Central memory CD8-positive, alpha-beta T cell (primary cell): ENCODE measurements at places on chromosomes 3 and 15.

DNA sequence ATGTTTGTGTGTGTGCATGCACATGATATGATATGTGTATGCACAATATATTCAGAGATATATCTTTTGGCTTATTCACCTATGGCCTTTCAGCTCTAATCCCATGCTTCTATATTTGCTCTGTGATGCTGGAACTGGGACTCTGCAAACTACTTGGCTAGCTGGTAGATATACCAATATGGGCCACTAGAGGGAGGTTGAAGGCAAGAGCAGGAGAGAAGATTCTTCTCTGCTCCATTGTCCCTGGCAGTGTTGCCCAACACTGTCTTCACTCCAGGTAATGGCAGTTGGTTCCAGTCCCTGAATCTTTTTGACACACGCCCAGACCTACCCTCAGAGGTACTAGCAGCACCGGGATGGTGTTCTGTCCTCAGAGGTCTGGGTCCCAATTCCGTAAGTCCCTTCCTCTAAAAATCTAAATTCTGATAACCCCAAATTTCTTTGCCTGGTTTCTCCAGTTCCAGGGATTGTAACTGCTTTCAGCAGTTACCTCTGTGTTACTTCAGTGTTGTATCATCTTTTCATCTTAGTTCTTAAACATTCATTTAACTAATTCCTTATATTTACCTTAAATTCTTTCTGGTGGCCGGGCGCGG is 44.7 kb downstream of the GTPBP8 start:
- DNase-seq: no peak

- DNase-seq: no peak
These were observed 103.6 kb upstream of the THSD4 start for GRCh38 chr15:71011503-71012155.

DNA sequence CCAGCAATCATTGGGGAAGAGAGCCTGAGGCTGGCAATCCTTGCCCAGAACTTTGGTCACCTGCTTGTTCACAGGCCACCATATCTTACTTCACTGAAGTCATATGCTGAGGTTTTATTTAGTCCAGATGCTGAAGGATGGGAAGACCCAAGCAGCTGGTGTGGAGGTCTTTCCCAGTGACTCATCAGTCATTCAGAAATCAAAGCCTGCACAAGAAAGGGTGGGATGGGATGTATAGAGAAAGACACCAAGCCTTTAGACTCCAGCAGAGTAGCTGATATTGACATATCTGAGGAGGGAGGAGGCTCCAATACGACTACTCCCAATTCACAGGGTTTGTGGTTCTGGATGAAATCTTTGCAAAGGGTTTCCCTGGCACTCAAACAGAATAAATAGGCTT is 13.0 kb upstream of the PHLDB2 start:
- DNase-seq: no peak

DNA sequence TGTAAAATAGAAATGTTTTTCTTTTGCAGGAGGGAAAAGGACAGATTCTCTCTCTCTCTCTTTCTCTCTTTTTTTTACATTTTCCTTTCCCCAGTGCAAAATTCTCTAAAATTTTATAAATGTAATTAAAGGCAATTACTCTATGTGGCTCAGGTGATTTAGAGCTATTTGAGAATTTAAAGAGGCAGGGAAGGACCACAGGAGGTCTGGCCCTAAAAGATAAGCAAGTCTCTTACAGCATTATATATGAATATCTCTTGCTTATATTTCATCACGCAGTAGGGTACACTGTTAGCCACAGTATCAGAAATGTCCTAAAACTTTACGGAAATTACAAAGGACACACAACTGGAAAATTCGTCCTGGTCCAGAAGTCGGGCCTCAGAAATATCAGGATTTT is 70.5 kb upstream of the PPIB start:
- DNase-seq: no peak

DNA sequence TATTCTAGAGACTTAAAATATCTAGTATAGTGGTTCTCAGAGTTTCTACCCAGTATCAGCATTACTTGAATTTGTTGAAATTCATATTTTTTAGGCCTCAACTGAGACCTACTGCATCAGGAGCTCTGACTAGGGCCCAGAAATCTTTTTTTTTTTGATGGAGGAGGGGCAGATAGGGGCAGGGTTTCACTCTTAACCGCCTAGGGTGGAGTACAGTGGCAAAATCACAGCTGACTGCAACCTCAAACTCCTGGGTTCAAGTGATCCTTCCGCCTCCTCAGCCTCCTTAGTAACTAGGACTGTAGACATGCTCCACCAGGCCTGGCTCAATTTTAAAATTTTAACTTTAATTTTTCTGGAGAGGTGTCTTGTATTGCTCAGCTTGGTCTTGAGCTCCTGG is 36.6 kb downstream of the CHD2 start:
- no peak for DNase-seq

GRCh38 chr3:10308678-10309077 is 12.2 kb downstream of the SEC13 start:
- no peak for DNase-seq

DNA sequence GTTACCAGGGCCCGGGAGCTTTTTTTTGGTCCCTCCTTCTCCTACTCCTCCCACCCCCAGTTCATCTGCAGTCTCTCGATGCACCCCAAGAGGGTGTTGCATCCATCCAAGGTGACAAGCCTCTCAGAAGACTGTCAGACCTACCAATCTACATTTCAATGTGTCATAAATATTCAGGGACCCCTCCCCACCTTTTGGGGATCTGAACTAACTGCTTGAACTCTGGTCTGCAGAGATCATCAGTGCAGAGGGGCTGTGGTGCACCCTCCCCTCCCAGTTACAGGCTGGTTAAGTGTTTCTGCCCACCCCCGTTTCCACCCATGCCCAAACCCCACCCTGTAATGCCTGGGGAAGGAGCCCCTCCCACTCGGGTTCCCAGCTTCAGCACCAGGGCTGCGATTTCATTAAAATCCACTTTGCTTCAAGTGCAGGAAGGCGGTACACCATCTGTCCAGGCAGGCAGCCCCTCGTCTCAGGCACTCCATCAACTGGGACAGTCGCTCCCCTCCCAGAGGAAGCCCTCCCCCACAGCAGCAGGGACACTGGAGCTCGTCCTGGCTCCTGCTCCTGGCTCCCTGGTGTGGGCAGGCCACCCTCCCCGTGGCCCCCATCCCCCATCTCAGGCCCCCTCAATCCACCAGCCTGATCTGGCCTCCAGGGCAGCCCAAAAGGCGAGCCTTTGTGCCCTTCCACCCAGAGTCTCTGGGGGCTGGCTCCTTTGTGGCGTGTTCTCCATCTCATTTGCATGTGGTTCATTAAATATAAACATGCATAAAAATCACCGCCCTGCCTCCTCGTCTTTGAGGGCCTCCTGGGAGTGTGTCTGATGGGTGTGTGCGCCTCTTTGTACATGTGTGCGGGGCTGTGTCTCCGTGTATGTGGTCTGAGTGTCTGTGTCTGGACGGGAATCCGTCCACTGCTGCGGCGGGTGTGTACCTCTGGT is 32.3 kb downstream of the RNU5B-1 start:
- no peak for DNase-seq

- DNase-seq: no peak
These were observed 16.6 kb downstream of the ANKRD28 start for GRCh38 chr3:15781131-15781530.

DNA sequence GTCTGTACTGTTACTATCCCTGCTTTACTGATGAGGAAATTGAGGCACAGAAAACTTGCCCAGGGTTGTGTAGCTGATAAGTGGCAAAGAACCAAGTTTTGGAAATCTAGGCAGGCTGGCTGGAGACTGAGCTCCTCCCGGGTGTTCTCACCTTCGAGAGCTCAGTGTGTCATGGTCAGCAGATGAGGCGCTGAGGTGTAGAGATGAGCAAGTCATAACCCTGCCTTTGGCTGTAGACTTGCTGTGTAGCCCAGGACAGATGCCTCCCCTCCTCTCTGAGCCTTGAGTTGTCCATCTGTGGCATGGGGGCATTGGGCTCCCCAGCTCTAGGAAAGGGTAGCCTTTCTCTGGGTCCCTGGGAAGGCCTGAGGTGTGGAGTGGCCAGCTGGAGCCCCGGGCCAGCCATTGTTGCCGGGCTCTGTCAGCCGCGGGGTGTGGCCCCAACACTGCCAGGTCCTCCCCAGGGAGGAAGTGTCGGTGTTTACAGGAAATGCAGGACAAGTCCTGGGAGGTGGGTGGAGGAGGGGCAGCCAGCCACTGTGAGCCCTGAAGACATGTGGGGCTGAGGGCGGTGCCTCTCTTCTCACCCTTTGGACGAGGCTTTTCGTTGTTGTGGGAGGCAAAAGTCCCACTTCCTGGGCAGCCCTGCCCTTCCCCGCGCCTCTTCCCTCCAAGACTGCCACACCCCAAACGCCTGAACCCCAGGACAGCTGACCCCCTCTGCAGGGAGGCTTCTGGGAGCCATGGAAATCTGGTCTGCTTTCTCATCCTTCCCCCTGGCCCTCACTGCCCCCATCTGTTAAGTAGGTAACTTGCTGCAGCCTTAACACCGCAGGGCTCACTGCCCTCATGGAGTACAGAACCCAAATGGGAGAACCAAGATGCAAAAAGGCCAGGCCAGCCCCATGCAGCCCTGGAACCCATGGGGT is 29.1 kb downstream of the FGD5 start:
- no peak for DNase-seq

DNA sequence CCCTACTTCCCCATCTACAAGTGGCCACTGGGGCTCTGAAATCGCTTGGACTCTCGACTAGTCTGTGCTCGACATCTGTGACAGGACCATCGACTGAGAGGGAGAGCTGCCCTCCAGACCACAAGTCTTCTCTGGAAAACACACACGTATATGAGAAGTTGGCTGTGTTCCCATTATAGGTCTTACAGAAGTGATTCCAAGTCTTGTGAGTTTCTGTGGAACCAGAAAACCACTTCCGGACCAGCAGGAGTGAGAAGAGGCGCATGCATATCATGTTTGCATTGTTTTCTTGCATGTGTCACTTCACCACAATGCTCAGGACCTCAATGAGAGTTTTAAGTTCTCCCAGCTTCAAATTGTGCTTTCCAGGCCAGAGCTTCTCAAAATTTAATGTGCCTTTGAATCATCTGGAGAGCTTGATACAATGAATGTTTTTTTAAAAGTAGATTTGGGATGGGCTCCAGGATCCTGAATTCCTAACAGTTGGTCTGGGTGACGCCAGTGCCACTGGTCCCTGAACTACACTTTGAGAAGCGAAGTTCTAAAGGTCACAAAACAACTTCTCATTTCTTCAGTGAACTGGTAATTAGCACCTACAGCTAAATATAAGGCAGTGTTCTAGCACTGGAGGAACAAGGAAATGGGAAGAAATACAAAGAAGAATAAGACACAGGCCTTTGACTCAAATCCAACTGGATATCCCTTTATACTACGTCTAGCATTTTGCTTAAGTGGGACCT is 15.7 kb downstream of the LIPC start:
- no peak for DNase-seq

DNA sequence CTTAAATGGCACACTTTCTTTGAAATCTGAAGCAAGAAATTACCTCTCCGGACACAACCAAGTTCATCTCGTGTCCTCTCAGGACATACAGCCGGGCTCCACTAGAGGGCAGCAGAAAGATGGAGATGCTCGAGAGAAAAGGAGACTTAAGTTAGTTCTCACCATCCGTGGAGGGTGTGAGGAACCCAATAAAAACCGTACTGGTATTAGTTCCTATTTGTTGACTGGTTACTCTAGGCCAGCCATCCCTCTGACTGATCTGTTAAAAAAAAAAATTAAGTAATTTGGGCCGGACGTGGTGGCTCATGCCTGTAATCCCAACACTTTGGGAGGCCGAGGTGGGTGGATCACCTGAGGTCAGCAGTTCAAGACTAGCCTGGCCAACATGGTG is 7.9 kb upstream of the CYP11A1 start:
- DNase-seq: peak; percentile 75

DNA sequence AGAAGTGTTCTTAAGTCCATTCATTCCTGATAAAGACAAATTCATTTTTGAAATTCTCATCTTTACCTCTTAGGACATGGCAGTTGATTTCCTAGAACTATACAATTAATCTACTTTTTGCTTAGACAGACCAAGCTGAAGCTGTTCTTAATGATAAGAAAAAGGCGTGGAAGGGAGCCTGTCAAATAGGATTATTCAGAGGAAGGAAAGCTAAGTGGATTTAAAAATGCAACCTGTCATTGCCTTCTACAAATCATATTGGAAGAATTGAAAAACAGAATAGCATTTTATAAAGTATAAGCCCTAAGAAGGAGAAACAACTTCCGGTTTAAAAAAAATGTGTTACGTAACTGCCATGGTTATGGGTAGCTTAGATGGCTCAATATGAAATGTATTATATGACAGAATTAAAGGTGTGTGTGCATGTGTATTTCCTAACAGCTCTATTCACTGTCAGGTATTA is 81.2 kb upstream of the RAP2B start:
- no peak for DNase-seq

DNA sequence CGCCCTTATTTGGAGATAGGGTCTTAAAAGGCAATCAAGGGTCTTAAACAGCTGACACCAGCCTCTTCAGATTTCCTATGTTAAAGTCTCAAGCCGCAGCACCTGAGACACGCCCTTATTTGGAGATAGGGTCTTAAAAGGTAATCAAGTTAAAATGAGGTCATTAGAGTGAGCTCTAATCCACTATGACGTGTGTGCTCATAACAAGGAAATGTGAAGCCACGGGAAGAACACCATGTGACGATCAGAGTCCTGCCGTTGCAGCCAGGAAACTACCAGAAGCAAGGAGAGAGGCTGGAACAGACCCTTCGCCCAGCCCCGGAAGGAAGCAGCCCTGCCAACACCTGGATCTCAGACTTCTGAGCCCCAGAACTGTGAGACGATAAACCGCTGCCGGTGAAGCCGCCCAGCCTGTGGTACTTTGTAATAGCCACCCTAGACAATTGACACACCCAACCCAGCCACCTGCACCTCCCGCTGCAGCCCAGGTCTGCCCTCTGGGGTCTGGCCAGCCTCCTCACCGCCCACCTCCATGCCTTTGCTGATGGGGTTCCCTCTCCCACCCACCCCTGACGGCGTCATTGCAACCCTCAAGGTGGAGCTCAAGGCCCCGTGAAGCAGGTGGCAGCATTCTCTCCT is 137.9 kb downstream of the MEGF11 start:
- DNase-seq: no peak

- DNase-seq: no peak
These were observed 40.6 kb upstream of the NMNAT3 start for GRCh38 chr3:139718415-139718814.

DNA sequence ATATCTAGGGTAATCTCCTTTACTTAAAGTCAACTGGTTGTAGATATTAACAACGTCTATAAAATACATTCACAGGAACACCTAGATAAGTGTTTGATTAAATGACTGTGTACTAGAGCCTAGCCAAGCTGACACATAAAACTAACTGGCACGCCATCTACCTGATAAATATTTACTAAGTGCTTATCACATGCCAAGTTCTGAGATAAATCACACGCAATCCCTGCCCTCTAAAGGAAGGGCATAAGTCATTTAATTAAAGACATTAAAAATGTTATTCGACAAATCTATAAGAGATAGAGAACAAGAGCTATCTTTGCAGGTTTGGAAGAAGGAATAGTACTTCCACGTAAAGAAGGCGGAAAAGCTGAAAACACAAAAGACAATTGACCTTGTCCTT is 11.1 kb upstream of the MB21D2 start:
- DNase-seq: no peak

GRCh38 chr3:124353691-124354090 is 361.8 kb upstream of the ROPN1 start:
- no peak for DNase-seq

GRCh38 chr15:92645051-92645631 is 10.4 kb downstream of the FAM174B start:
- DNase-seq: no peak
